ENCODE measurements at places on chromosomes 16 and 17.

DNA sequence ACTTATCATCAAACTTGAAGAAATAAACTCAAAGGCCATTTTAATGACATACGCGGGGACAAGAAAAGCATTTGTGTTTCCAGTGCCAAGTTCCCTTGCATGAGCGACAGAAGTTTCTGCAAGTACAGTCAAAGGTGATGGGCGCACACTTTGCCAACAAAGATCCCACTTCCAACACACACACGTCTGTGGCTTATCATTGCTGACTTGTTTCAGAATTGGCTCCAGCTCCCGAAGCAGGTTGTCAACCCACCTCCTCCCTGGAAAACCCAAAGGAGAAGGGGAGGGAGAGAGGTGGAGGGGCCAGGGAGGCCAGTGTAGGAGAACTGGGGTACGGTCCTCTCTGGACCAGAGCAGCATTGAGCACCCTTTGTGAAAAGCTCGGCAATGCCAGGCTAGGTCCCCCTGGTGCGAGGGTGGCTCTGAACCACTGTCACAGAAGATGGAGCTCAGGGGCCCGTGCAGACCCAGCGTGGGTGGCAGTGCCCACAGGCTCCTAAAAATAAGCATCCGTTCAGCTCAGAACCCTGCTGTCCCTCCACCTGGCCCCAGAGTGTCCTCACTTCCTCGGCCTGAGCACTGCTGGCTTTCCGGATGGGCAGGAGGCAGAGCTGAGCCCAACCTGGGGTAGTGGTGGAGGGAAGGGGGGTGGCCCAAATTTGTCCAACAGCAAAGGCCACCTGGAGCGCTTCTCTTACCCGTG, 33.2 kb downstream of the RBFOX3 start:
- DNase-seq, result no peak

GRCh38 chr17:33260638-33261037, 32.5 kb downstream of the ASIC2 start:
- no peak for DNase-seq

GRCh38 chr16:56708525-56709442, 21.1 kb upstream of the NUP93 start:
- peak; percentile 77 for DNase-seq

GRCh38 chr16:85011846-85012284, 530 bp upstream of the ZDHHC7 start:
- DNase-seq, result no peak

GRCh38 chr17:37701496-37701898, 43.4 kb downstream of the HNF1B start:
- DNase-seq, result peak; percentile 75

GRCh38 chr17:36529121-36529520, 5.5 kb downstream of the MYO19 start:
- DNase-seq, result no peak
